ENCODE measurements at places on chromosomes 6 and 20.

GRCh38 chr6:158290040-158290439 lies 22.2 kb upstream of the TULP4 start:
- DNase-seq: no peak

DNA sequence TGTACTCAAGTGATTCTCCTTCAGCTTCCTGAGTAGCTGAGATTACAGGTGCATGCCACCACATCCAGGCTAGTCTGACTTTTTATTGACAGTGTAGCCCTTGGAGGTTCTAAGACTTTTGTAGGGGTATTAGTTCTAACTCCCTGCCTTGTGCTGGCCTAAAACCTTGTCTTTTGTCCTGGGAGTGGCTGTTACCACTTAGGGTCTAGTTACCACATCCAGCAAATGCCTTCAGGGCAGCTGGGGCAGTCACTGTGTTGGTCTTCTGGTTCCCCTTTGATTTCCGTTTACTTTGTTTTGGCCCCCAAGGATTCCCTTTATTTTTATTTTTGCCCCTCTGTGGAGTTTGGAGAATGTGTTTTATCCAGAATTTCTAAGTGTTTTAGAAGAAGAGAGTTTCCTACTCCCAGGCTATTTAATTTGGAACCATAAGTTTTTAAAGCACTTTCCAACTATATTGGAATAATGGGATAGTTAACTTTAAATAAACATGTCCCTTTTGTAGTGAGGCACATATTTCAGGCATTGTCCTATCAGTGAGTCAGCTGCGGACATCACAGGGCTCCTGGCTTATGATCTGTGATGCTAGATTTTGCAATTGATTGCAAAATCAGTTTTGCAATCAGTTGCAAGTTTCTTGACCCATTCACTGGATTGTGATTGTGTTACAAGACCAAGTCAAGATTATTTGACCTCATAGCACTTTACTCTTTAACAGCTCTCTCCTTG lies 25.0 kb downstream of the IL22RA2 start:
- no peak for DNase-seq

DNA sequence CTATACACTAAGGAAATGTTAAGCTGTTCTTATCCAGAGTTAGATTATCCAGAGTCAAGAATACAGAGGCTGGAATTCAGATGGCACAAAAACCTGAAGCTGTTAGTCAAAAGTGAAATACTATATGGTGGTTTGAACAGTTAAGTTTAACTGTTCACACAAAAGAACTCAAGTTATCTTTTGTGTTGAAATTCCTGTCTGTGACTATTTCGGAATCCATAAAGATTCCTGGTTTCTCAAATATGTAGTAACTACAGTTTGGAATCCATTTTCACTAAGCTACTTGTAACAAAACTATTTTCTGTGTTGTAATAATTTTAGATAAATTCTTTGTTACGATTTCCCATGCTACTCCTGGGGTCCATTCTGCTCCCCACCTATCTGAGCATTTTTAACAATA lies 24.5 kb downstream of the FIG4 start:
- no peak for DNase-seq

GRCh38 chr6:46468403-46469010 lies 22.7 kb downstream of the RCAN2 start:
- no peak for DNase-seq

DNA sequence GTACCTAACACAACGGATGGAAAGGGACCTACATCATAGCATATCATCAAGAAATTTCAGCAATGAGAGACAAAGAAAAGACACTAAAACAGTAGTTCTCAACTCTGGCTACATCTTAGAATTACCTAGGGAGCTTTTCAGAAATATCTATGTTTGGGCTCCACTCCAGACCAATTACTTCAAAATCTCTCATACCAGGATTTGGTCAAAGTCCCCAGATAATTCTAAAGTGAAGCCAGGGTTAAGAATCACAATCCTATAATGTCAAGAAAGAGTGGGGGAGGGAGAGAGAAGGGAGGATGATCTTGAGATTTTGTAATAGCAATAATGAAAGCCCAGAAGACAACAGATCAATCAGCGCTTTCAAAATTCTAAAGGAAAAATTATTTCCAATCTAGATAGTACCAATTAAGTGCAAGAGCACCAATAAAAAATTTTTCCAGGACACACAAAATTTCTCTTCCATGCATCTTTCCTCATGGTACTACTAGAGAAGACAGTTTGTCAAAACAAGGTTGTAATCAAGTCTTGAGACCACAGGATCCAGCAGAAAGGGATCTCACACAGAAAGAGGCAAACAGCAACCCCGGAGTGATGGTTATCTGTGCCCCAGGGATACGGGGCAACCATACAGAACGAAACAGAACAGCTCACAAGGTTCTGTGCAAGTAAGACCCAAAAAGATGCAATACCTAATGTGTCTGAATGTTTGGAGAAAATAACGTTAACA lies 152.9 kb upstream of the DST start:
- DNase-seq: no peak

DNA sequence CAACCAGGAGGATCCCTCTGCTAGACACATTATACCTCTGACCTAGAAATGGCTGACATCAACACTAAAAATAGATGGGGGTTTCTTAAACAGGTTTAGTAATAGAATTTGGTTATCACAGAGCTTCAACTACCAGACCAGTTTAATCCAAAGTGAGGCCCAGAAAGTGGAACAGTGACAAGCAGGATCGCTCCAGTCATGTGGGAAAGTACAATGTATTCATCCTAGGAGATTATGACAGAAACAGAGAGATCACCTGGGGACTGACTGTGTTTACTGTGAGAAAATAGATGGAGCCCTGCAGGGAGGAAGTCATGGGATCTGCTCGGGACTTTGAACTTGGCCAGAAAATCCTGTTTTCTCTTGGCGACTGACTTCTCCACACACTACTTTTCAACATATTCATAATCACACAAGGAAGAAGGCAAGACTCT lies 238.7 kb upstream of the SOX4 start:
- DNase-seq: no peak

DNA sequence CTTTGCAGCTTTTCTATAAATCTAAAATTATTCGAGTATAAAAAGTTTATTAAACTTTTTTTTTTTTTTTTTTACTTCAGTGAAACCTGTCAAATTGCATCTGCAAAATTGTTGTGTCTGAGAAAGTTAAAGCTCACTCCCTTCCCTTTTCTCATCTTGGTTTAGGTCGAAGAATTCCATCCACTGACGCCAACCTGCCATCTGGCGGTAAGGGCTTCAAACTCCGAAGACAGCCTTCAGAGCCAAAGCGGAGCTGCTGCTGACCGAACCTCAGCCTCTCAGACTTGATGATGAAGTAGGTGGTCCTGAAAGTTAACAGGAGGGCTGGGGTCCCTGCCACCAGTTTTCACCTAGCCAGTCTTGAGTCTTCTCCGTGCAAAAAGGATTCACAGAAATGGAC lies 29.6 kb upstream of the VAPB start:
- no peak for DNase-seq

DNA sequence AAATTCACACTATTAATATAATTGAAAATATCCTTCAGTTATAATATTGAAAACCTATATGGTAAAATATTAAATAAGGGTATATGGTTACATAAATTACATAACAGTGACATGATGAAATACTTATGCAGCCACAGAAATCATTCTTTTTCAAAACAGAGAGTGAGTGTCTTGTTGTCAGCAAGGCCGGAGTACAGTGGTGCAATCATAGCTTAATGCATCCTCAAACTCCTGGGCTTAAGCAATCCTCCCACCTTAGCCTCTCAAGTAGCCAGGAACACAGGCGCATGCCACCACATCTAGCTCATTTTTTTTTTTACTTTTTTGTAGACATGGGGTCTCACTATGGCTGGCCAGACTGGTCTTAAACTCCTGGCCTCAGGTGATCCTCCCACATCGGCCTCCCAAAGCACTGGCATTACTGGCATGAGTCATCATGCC lies 40.4 kb downstream of the FAM8A1 start:
- no peak for DNase-seq

DNA sequence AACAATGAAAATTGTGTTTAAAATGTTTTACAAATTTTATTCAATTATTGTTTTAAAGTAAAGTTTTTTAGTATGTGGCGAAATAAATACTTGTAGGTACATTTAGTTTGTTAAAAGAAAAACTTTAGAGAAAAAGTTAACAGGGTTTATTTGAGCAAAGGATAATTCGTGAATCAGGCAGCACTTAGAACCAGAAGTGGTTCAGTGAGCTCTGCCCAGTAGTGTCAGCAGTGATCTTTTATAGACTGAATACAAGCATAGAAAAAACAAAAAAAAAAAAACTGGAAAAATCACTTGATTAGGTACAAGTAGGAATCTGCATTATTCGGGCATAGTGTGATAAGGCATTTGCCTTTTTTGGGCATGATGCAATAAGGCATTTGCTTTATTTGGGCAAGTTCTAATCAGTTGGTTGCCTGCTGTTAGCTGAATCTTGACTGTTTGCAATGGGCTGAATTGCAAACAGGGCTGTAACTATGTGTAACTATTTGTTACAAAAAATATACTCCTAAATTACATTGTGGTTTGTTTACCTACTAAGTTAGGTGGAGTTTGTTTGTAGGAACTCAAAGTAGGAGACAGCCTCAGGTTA lies 122.9 kb upstream of the MMS22L start:
- DNase-seq: no peak

GRCh38 chr6:72776456-72776855 lies 154.6 kb downstream of the KCNQ5 start:
- DNase-seq: no peak

GRCh38 chr6:4645713-4646360 lies 130.4 kb upstream of the CDYL start:
- no peak for DNase-seq

All from KG1 (cell line).